ENCODE measurements at places on chromosomes 6 and 20.

GRCh38 chr20:1931830-1932229 lies 36.6 kb downstream of the SIRPA start:
- no peak for DNase-seq

DNA sequence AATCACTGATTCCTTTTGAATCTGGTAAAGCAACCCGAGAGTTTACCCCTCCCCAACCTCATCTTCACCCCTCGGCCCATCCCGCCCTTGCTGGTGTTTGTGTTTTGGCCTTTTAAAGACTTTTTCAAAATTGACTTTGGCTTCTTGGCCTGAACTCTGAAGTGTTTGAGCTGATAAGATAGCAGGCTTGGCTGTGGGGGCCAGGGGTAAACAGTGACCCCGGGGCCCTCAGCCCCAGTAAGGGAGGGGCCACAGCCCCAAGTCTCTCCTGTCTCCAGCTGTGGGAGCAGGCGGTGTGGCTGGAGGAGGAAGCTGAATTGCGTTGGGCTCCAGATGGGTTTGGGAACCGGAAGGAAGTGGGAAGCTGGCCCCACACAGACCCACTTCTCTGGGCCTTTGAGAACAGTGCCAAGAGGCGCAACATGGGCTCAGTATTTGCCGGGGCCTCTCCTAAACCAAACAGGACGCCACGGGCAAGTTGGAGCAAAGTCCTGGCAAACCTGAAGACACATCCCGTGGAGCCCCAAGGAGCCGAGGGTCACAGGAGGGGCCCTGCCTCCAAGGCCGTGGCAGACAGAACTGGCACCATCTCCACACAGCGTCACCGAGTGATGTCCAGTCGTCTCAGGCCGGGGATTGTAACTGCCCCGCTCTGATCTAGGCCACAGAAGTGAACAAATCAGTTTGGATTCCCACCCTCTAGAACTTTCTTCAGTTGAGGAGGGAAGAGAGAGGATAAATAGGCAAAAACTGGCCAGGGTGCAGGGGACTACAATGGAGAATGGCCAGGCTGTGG lies 54.3 kb upstream of the PTPN1 start:
- DNase-seq, result no peak

DNA sequence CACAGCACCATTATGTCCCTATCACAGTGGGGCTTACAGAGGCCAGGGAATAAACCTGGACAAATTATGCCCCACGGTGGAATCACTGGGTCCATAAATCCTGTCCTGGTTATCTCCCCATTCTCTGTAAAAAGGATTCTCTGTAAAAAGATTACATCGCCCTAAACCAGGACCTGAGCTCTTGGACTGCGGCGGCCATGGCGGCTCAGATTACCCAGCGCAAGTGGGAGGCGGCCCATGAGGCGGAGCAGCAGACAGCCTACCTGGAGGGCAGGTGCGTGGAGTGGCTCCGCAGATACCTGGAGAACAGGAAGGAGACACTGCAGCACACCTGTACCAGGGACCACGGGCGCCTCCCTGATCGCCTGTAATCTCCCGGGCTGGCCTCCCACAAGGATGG lies 8.4 kb upstream of the HLA-A start:
- DNase-seq, result no peak

GRCh38 chr6:56541030-56541600 lies 101.6 kb downstream of the DST start:
- no peak for DNase-seq

DNA sequence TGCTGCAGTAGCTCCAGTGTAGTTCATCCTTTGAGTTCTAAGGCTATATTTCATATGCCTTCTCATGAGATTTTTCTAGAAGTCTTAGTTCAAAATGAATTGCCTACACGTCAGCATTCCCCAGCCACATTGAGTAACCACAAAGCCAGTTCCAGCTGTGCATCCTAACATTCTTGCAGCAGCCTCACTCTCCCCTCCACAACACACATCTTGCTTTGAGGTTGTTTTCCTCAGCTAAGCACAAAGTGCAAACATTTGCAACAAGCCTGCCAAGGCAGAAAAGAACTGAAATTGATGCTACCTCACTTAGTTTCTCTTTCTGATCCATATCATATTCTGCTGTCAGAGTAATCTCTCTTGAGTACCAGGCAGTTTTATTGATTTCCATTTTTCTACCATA lies 160.7 kb upstream of the KCNQ5 start:
- DNase-seq, result no peak

- no peak for DNase-seq
Observed at GRCh38 chr6:23327621-23328020, 758.3 kb downstream of the HDGFL1 start.

All from stimulated activated CD4-positive, alpha-beta T cell treated with anti-CD3 and anti-CD28 coated beads, Interleukin-1b, Interleukin-23, amount 100 ng/mL, for 1 hour (primary cell).